ENCODE measurements at places on chromosomes 3 and 15.

DNA sequence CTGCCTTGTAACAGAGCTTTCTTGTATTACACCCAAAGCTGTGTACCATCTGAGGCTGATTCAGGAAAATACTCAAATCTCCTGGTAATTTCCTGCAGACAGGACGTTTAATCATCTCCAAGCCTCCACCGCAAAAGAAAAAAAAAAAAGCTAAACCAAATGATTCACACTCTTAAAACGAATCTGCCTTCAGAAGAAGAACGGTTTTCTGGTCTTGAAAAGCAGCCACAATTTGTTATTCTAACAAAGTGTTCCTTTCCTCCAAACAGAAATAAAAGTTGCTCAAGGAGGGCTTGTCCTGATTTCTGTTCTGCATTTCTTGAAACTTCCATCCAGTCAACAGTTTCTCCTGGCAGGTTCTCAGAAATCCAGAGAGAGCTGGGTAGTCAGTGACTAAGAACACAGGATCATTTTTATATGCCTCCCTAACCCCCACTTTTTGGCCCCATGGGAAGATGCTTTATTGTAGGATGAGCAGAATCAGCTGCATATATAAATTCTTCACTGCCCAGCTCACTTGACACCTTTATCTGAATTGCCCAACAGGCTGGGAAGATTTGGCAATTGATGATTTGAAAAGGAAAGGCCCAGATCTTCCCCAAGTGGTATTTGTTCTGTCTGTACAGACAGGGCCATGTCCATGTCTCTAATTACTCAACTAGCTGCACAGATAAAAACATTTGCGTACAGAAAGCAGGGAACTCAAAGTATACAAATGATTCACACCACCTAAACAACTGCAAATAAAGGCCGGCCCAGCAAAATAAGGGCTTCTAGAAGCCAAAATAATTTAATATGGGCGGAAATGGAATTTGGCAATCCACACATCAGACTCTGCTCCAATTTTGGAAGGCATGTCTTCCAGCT, 41.0 kb upstream of the PRICKLE2 start:
- DNase-seq: peak; percentile 94

- no peak for DNase-seq
These were observed 48.8 kb downstream of the EPHB3 start for GRCh38 chr3:184610245-184610871.

GRCh38 chr3:42500091-42500490, 2.4 kb upstream of the VIPR1 start:
- no peak for DNase-seq

DNA sequence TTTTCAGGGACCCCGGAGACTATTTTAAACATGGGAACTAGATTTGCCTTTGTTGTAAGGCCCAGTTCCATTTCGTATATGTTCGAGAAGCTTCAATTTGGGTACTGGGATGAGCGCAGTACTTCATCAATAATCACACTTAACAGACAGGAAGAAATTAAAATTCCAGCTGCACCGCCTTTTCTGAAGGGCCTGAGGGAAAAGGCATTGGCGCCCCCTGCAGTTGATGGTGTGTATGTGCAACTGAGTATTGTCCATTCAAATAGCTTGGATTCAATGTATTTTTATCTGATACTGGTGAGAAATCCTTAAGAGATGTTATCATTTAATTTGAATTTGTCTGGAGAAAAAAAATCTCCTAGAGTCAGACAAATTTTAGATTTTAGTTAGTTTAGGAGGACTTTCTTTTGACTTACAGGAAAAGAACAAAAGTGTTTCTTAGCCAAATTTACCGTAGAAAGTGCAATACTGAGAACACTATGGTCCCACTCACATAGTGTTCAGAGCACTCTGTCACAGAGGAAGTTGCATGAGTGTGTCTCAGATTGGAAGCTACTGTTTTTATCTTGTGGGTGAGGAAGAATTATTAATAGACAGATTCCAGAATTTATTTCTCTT, 5.4 kb upstream of the ALDH1A2 start:
- DNase-seq: peak; percentile 43

- peak; percentile 41 for DNase-seq
These were observed 4.5 kb upstream of the PARP15 start for GRCh38 chr3:122572940-122573412.

DNA sequence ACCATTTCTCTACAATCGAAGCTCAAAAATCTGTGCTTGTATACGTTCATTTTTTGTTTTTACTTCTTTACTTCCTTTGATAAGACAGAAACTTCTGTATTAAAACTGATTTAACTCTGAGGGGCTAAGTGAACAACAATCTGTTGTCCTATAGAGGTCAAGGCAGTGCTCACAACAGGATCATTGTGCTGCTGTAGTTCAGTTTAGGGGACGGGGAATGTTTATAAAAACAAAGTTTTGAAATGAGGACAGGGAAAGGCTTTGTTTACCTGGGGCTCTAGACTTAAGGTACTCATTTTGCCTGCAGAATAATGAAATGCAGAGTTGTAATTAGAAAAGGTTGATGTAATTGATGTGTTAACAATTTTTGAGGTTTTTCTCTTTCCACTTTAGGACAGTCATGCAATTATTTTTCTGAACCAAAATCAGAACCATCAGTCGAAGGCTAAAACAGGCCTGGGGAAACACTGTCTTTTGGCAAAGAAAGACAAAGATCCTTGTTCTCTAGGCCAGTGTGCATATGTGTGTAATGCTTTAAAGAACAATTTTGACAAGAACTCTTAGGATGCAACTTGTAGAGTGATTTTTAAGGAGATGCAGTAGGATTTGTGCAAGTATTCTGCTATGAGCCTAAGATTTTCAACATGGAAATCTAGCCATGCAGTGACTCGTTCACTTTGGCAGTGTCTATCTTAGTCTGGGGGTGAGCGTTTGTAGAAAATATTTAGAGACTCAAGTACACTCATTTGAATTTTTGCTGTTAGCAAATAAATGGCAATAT, 165.2 kb downstream of the PGPEP1L start:
- DNase-seq: peak; percentile 73

- no peak for DNase-seq
These were observed 89.9 kb upstream of the TSPAN3 start for GRCh38 chr15:77160562-77161478.

GRCh38 chr3:183158113-183158512, 4.4 kb downstream of the LAMP3 start:
- DNase-seq: no peak

DNA sequence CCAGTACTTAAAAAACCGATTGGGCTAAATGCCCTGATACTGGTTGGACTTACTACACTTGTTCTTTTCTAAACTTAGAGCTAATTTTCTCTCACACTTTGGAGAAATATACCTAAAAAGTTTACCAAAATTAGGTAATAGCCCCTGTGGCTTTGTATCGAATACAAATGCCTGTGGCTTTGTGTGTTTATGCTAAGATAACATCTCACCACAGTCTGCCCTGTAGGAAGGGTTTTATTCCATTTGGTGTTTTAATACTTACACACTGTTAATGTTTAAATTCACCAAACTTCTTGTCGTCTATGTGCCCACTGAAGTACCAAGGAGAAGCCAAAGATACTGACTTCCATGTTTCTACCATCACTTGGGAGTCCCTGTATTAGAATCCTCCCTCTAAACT, 66.4 kb downstream of the BCHE start:
- DNase-seq: no peak

DNA sequence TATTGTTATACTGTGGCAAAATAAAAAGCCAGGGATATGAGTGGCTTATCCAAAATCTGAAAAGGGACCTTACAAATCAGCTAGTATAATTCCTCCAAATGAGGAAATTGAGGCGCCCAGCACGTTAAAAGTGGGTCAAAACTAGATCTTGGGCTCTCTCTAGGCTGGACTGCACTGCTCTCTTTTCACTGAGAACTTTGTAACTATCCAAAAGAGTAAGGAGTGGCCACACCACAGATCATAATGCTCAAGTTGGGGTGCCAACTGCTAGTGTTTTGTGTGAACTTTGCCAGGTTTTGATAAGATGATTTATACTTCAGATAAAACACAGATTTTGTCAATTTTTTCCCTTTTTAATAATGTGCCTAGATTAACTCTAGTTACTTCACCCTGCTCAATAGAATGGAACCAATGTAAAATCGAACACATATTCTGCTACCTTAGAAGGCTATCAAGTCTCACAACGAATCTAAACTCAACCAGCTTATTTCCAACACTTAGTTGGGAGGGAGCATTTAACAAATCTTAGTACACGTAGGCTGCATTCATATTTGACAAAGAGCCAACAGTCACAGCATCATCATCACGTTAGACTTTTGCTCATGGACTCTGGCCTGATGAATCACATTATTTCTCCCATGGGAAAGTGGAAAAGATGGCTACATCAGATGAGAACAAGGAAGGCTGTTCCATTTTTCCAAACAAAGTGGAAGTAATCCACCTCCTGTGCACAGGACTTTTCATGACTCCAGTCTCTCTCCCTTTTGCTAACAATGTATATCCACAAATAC, 64.4 kb downstream of the ABI3BP start:
- DNase-seq: peak; percentile 95

GRCh38 chr3:63914312-63914711, 2.1 kb upstream of the SCAANT1 start:
- peak; percentile 30 for DNase-seq

DNA sequence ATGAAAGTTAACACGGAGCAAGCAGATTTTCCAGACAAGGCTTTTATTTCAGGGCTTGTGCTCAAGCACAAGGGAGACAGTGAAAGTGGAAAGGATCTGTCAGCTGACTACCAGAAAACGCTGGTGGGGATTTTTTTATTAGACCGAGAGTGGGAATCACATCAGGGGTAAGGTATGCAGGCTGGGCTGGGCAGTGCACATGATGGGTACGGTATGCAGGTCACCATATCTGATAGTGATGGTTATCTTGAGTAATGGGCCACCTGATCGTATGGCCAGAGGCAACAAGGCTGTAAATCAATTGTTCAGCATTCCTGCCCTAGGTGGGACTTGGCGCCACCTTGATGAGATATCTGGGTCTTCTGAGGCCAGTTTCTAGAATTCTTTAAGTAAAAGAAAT, 36.9 kb upstream of the PIAS1 start:
- DNase-seq: no peak

GRCh38 chr3:172186607-172187006, 147.2 kb downstream of the FNDC3B start:
- no peak for DNase-seq

DNA sequence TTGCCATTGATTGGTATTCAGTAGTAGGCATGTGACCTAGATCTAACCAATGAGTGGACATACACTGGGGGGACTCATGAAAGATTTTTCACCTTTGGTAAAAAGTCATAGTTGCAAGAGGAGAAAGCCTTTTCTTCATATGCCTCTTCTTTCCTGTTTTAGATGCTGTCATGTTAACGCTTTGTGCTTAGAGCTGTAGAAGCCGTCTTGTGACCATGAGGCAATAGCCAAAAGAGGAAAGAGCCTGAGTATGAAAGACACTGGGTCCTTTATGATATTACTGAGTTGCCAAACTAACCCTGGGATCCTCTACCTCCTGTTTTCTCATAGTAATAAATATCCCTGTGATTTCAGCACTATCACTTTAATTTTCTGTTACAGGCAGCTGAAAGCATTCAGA, 396.0 kb downstream of the FHIT start:
- DNase-seq: no peak

DNA sequence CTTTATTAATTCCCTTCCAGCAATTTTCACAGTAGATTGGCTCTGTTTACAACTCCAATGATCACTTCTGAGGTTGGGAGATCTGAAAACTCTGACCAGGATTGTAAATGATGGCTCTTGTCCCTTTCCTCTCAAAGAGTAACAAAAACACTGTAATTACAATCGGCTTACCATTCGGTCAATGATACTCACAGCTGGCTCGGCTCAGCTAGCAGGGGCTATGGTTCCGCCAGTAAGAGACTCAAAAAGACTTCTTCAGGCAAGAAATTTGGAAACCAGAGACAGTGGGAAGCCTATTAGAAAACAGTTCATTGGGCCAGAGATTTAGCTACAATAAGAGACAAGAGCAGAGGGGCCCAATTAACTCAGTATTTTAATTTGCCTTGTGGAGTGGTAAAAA, 96.6 kb downstream of the LRRC3B start:
- no peak for DNase-seq

GRCh38 chr3:39989746-39990145, 180.3 kb downstream of the MYRIP start:
- no peak for DNase-seq

GRCh38 chr15:65259367-65259797, 27.3 kb downstream of the PARP16 start:
- DNase-seq: no peak

- DNase-seq: no peak
These were observed 30.9 kb upstream of the C15orf39 start for GRCh38 chr15:75170711-75171341.

Measured in IMR-90 (cell line).